ENCODE measurements at places on chromosomes 7 and 10.

DNA sequence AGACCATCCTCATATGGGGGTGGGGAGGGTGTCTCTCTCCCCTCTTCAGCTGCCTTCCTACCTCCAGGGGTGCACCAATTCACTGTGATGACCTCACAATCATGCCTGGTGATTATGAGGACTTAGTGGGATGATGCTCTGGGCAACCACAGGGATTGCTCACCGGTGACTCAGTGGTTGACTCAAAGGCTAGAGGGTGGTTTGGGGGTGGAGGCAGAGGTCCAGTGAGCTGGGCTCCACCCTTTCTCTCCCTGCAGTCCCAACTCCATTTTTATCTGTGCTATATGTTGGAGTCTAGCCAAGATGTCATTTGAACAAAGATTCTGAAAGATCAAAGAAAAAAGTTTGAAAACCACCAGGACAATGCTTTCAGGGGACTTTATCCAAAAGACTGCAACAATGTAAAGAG, 286.9 kb downstream of the KCNMA1 start:
- no peaks in the 10 kb centered on the region for H3K27me3 ChIP-seq
- no peak for DNase-seq
- no peak overlapping the region for H3K27ac ChIP-seq
- no peak overlapping the region for H3K4me3 ChIP-seq

GRCh38 chr10:74558897-74559296, 267.5 kb upstream of the KAT6B start:
- no peaks in the 10 kb centered on the region for H3K4me1 ChIP-seq
- H3K27ac ChIP-seq: no peak overlapping the region
- no peak for DNase-seq

DNA sequence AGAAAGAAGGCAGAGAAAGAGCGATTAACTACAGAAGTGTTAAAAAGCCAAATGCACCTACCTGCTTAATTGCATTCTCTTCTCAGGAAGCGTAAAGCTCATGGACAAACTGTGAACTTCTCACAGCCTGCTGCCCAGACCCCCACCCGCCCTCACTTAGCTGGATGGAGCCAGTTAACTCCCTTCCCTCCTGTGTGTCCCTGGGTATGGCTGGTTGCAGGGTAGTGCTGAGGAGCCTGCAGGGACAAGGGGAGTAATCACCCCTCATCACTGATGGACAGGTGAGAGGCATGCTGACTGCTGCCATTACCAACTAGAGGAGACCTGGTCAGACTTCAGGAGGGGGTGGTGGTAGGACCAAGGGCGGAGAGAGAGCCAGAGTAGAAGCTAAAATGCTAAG, 37.5 kb downstream of the ENO4 start:
- DNase-seq: no peak
- no peaks in the 10 kb centered on the region for H3K4me1 ChIP-seq
- H3K4me3 ChIP-seq: no peak overlapping the region
- H3K27ac ChIP-seq: no peak overlapping the region
- no peaks in the 10 kb centered on the region for H3K36me3 ChIP-seq

GRCh38 chr10:77687621-77688020, 50.0 kb upstream of the KCNMA1 start:
- H3K4me3 ChIP-seq: no peak overlapping the region
- H3K4me1 ChIP-seq: no peaks in the 10 kb centered on the region
- no peak for DNase-seq
- no peaks in the 10 kb centered on the region for H3K36me3 ChIP-seq

DNA sequence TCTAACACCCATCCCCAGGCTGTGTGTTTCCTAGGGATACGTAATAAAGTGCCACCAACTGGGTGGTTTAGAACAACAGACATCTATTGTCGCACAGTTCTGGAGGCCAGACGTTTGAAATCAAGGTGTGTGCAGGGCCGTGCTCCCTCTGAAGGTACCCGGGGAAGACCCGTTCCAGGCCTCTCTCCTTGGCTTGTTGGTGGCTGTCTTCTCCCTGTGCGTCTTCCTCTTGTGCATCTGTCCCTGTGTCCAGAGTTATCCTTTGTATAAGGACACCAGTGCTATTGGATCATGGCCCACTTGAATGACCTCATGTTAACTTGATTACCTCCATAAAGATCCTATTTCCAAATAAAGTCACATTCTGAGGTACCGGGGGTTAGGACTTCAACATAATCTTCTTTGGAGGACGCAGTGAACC, 15.6 kb downstream of the GRK5 start:
- DNase-seq: no peak
- no peaks in the 10 kb centered on the region for H3K27me3 ChIP-seq
- no peak overlapping the region for H3K4me3 ChIP-seq
- no peak overlapping the region for H3K27ac ChIP-seq

DNA sequence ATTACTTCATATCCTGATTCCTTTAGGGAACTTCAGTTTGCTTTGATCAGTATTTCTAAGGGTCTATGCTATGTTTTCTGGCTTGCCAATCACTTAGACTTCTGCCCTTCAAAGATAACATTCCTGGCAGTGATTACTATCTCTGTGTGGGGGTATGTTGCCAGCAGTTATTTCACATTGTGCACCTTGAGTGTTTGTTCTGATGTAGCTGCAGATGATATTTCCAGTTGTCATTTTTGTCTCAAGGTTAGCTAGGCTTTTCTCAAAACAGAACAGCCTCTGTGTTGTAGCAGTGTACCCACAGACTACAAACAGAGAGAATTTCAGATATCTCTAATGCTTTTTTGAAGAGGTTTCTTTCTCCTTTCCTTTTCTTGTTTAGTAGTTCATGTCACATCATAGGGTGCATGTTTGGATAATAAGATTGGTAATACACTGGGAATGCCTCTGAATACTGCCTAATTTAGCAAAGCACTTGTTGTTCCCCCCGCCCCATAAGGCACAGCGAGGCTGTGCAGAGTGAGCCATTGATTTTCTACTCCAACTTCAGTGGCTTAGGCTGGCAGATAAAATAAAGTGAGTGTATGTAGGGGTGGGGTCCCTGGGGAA, 134.7 kb upstream of the AGR3 start:
- H3K4me1 ChIP-seq: no peaks in the 10 kb centered on the region
- DNase-seq: no peak
- H3K27ac ChIP-seq: no peak overlapping the region
- H3K36me3 ChIP-seq: peaks cover 4% of the 10 kb centered on the region
- H3K27me3 ChIP-seq: no peaks in the 10 kb centered on the region

- H3K4me1 ChIP-seq: no peaks in the 10 kb centered on the region
- no peaks in the 10 kb centered on the region for H3K27me3 ChIP-seq
- no peak overlapping the region for H3K4me3 ChIP-seq
- H3K36me3 ChIP-seq: no peaks in the 10 kb centered on the region
These were observed 153.6 kb downstream of the FGFR2 start for GRCh38 chr10:121444520-121445165.

- H3K27ac ChIP-seq: no peak overlapping the region
- H3K4me1 ChIP-seq: no peaks in the 10 kb centered on the region
- peaks cover 34% of the 10 kb centered on the region for H3K36me3 ChIP-seq
- no peak overlapping the region for H3K4me3 ChIP-seq
- DNase-seq: no peak
- no peaks in the 10 kb centered on the region for H3K27me3 ChIP-seq
These were observed 18.0 kb downstream of the ZNF37A start for GRCh38 chr10:38112159-38112558.

GRCh38 chr10:21055339-21056135, 158.4 kb upstream of the NEBL start:
- no peaks in the 10 kb centered on the region for H3K36me3 ChIP-seq
- no peak overlapping the region for H3K4me3 ChIP-seq
- H3K4me1 ChIP-seq: no peaks in the 10 kb centered on the region
- DNase-seq: no peak
- H3K27ac ChIP-seq: no peak overlapping the region

- DNase-seq: no peak
- peaks cover 3% of the 10 kb centered on the region for H3K4me1 ChIP-seq
- peaks cover 30% of the 10 kb centered on the region for H3K27me3 ChIP-seq
- H3K27ac ChIP-seq: no peak overlapping the region
These were observed 8.0 kb upstream of the TAS2R60 start for GRCh38 chr7:143435266-143435665.

GRCh38 chr7:139854124-139854511, 25.1 kb downstream of the TBXAS1 start:
- peaks cover 12% of the 10 kb centered on the region for H3K4me1 ChIP-seq
- no peaks in the 10 kb centered on the region for H3K27me3 ChIP-seq
- no peaks in the 10 kb centered on the region for H3K36me3 ChIP-seq
- H3K4me3 ChIP-seq: peak overlapping the region; percentile 1
- DNase-seq: no peak

DNA sequence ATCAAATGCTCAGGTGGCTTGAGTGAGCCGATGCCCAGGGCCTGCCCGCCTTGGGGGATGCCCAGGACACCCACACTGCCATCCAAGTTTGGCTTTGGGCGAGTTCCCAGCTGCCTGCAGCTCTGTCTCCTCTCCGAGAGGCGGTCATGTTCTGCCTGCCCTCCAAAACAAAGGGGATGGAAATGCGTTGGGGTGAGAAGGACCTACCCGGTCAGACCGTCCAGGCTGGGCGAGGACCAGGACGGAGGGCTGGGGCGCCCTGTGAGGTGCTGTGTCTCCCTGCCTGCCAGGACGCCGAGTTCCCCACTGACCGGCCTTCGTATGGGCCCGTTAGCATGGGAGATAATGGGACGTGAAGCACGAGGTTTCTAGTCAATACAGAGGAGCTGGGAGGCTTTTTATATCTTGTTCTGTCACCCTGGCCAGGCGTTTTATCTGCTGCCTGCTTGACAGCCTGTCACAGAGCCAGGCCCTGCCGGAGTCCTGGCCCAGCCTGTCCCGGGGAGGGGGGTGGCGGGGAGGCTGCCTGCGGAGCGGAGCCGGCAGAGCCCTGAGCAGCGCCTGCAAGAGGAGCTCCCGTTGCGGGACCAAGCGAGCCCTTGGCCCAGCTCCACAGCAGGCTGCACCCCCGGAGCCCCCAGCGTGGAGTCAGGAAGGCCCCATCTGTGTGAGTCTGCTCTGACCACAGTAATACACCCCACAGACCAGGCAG, 22.0 kb upstream of the ELFN1 start:
- DNase-seq: no peak
- H3K4me3 ChIP-seq: no peak overlapping the region
- peaks cover 3% of the 10 kb centered on the region for H3K36me3 ChIP-seq
- H3K4me1 ChIP-seq: no peaks in the 10 kb centered on the region

- no peak within 1 kb of the TSS for H3K27ac ChIP-seq
- DNase-seq: no peak
- H3K4me3 ChIP-seq: peak within 1 kb of the TSS; percentile 57
- no peaks in the 10 kb centered on the region for H3K36me3 ChIP-seq
- peaks cover 52% of the 10 kb centered on the region for H3K27me3 ChIP-seq
- peaks cover 6% of the 10 kb centered on the region for H3K4me1 ChIP-seq
These were observed at the start of gene OGDHL for GRCh38 chr10:49761789-49762565. Gene OGDHL (minus strand): TSS chr10:49762323. CDS start chr10:49758592, 3,731 bp downstream.

GRCh38 chr7:41054960-41055661, 647.8 kb downstream of the INHBA start:
- H3K36me3 ChIP-seq: no peaks in the 10 kb centered on the region
- H3K27me3 ChIP-seq: no peaks in the 10 kb centered on the region
- no peaks in the 10 kb centered on the region for H3K4me1 ChIP-seq
- H3K27ac ChIP-seq: no peak overlapping the region
- no peak overlapping the region for H3K4me3 ChIP-seq

- DNase-seq: no peak
- peaks cover 22% of the 10 kb centered on the region for H3K27me3 ChIP-seq
- H3K4me1 ChIP-seq: no peaks in the 10 kb centered on the region
- H3K36me3 ChIP-seq: no peaks in the 10 kb centered on the region
- no peak overlapping the region for H3K4me3 ChIP-seq
These were observed 32.6 kb downstream of the TMEM270 start for GRCh38 chr7:73893342-73894101.

DNA sequence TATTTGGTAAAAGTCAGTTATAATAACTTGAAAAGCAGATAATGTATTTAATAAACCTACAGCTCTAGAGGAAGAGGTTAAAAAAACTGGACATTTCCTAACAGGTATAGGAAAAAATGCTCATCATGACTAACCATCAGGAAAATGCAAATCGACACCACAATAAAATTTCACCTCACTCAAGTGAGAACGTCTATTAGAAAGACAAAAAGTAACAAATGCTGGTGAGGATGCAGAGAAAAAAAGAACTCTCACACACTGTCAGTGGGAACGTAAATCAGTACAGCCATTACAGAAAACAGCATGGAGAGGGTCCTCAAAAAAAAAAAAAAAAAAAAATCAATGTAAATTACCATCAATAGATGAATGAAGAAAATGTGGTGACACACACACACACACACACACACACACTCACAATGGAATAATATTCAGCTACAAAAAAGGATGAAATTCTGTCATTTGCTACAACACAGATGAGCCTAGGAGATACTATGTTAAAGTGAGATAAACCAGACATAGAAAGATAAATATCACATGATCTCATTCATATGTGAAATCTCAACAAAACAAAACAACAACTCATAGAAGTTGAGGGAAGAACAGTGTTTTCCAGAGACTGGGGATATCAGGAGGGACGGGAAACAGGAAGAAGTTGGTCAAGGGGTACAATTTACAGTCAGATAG, 20.1 kb downstream of the EPC1 start:
- peaks cover 79% of the 10 kb centered on the region for H3K4me1 ChIP-seq
- H3K36me3 ChIP-seq: peaks cover 13% of the 10 kb centered on the region
- no peak for DNase-seq
- H3K4me3 ChIP-seq: peak overlapping the region; percentile 55
- H3K27me3 ChIP-seq: no peaks in the 10 kb centered on the region

DNA sequence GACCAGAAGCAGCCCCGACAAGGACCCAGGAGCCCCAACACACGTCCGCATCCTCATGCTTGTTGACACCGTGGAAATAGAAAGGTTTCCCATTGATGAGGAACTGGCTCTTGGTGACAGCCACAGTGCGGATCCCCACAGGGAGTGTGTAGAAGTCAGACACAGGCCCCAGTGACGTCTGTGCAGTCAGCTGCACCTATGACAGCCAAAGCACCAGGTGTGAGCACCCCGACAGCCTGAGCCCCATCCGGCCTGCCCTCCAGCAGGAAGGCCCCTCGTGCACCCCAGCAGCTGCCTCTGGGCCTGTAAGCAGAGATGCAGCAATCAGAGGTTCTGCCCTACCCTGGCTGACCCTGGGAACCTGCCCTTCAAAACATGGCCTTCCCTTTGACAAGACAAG, 7.1 kb downstream of the GUSB start:
- H3K36me3 ChIP-seq: peaks cover 45% of the 10 kb centered on the region
- H3K4me1 ChIP-seq: peaks cover 5% of the 10 kb centered on the region
- no peaks in the 10 kb centered on the region for H3K27me3 ChIP-seq
- H3K4me3 ChIP-seq: no peak overlapping the region

GRCh38 chr7:122092964-122093797, 50.9 kb downstream of the AASS start:
- peak; percentile 19 for DNase-seq
- peaks cover 5% of the 10 kb centered on the region for H3K36me3 ChIP-seq
- H3K27ac ChIP-seq: no peak overlapping the region
- H3K4me3 ChIP-seq: no peak overlapping the region
- no peaks in the 10 kb centered on the region for H3K4me1 ChIP-seq

- no peak for DNase-seq
- no peak overlapping the region for H3K4me3 ChIP-seq
These were observed 58.3 kb downstream of the MICALL2 start for GRCh38 chr7:1401011-1401410.

DNA sequence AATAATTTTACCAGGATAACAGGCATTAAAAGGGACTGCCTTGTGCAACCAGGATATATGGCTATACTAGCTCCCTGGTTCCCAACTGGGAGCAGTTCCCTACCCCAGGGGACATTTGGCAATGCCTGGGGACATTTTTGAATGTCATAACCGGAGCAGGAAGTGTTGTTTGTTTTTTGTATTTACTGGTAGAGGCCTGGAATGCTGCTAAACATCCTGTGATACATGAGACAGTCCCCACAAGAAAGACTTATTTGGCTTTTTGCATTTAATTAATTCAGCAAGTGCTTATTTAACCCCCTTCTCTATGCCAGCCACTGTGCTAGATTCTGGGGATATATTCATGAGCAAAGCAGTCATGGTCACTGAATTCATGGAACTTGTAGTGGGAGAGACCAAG, 181.2 kb downstream of the BBS9 start:
- H3K4me3 ChIP-seq: no peak overlapping the region
- H3K27ac ChIP-seq: no peak overlapping the region
- H3K27me3 ChIP-seq: no peaks in the 10 kb centered on the region
